Breast epithelium (tissue), 4 donors: ENCODE measurements at places on chromosomes 1 and 21. TPM values are rescaled to one million over a fixed set of nuclear protein-coding genes. Genes with fewer than 3 reads are reported as not detected.

CAPN8 gene
- 83.9 TPM for total RNA-seq

- no peak for DNase-seq
Measured at GRCh38 chr1:25430967-25431881, 527 bp downstream of the MACO1 start.

- DNase-seq: peak; percentile 50
Measured at GRCh38 chr1:1630191-1630964, 1.6 kb upstream of the MMP23B start.

SPRR1B gene
- not detected for total RNA-seq

GRCh38 chr1:210250665-210250997, 18.0 kb downstream of the SERTAD4 start:
- no peak for DNase-seq

- no peak for DNase-seq
Measured at GRCh38 chr21:19034041-19034440, 630.5 kb upstream of the TMPRSS15 start.

GRCh38 chr21:36910581-36911307, 55.7 kb downstream of the HLCS start:
- no peak for DNase-seq

SFN gene
- not detected for total RNA-seq

- DNase-seq: no peak
Measured at GRCh38 chr1:247077876-247078257, 744 bp downstream of the ZNF670 start.

- DNase-seq: no peak
Measured at GRCh38 chr1:35857830-35858229, 25.2 kb upstream of the AGO1 start.

- no peak for DNase-seq
Measured at GRCh38 chr1:59900640-59901039, 25.9 kb downstream of the CYP2J2 start.

DNA sequence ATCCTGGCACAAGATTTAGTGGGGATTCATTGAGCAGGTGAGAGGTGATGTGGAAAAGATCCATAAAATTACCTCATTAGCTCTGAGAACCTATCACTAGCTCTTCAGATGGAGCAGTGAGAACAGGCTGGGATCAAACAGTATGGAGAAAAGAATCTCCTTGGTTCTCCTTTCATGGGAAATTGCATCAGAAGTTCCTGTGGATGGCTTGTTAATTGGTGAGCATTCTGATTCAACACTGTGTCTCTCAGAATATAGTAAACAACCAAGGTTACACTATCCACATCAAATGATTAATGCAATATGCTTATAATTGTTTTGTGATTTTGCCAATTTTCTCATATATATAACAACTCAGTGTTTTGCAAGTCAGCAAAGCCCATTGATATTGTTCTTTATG, 8.3 kb upstream of the CD55 start:
- DNase-seq: no peak

- DNase-seq: no peak
Measured at GRCh38 chr1:36529769-36530260, 47.1 kb upstream of the CSF3R start.

- no peak for DNase-seq
Measured at GRCh38 chr1:67013573-67013972, 40.4 kb downstream of the SLC35D1 start.

DNA sequence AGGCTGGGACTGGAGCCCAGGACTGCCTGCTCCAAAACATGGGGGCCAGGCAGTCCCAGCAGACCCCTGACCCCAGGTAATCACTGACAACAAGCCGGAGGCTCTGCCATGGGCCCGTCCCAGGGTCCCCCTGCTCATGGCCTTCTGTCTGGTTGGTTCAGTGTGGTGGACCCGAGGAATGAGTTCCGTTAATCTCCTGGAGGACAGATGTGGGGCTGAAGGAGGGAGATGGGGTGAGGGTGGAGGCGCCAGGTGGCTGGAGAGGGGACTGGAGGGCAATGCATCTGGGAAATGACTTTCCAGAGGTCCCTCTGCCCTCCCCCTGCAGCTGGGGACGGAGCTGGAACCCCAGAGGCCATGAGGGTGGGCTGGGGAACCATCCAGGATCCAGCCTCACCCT, 103.2 kb downstream of the EBNA1BP2 start:
- no peak for DNase-seq

DNA sequence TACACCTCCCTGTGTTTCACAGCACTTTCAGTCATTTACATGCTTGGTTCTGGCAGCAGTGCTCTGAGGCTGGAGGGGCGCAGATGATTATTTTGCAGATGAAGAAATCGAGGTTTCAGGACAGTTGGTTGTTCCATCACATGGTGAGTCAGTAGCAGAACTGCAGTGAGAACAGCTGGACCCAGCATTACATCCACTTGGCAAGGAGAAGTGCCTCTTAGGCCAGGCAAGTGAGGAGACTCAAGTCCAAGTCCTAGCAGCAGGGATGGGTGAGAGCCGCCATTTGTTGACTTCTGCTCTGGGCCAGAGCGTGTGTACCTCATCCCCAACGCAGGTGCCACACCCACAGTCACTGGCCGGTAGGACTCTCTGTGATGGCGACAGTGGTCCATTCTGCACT, 26.8 kb upstream of the EPHA8 start:
- no peak for DNase-seq

DNA sequence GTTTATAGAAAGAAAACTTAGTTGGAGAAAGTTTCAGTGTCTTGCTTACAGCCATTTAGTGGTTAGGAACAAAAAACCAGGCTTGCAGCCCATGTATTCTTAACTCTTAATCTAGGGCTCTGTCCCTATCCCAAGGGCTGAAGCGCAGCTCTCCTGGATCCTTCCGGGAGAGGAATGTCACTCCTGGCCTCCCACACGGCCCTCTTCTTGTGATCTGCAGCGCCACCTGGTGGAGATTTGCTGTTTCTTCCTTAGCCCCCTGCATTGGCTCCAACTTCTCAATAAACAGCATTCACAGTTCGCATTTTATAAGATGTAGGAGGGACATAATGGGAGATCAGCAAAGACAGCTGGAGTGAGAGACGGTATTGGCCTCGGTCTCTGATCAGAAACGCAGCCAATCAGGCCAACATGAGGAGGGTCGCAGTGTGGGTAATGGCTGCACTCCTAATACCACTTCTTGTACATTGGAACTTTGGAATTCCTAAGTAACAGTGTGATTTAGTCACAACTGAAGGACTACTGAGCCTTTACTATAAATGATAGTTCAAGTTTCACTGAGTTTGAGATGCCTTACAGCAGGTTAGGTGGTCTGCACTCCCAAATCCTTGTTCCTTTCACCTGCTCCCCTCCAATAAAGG, 283.4 kb downstream of the ASTN1 start:
- peak; percentile 65 for DNase-seq

- no peak for DNase-seq
Measured at GRCh38 chr1:226279498-226279897, 29.5 kb downstream of the LIN9 start.

DNA sequence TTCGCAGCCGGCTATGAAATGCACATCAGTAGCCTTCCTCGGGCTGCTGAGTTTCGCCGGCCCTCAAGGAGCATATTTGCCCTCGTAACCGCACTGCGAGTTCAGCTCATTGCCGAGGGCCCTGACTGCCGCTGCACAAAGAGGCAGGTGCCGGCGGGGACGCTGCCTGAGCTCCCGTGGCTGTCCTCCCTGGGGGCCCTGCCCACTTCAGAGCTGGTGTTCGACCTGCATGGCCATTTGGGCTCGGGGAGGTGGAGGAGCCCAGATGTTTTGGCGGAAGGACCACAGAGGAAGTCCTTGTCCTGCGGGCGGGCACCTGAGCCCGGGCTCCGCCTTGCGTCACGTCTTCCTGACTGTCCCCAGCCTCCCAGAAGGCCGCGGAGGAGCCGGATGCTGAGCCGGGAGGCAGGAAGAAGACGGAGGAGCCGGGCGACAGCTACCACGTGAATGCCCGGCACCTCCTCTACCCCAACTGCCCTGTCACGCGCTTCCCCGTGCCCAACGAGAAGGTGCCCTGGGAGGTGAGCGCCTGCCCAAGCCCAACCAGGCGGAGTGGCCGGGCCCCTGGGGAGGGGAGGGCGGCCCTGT, 29.9 kb upstream of the LRRC3 start:
- DNase-seq: peak; percentile 51

DNA sequence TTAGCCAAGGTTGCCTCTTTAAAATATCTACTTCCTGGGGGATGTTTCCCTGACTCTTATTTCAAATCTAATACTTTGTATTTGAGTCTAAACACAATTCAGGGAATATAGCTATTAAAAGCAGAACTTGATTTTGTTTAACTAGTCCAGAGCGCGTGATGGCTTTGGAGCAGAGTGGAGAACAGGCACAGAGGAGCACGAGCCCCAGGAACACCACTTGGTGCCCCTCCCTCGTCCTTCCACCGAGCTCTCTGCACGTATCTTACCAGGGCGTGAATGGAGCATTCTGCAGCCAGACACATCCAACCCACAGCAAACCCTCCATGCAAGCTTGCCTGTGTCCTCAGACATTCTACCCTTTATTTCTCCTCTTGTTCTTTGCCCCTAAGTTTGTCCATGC, 14.1 kb downstream of the KIF26B start:
- DNase-seq: no peak

DNA sequence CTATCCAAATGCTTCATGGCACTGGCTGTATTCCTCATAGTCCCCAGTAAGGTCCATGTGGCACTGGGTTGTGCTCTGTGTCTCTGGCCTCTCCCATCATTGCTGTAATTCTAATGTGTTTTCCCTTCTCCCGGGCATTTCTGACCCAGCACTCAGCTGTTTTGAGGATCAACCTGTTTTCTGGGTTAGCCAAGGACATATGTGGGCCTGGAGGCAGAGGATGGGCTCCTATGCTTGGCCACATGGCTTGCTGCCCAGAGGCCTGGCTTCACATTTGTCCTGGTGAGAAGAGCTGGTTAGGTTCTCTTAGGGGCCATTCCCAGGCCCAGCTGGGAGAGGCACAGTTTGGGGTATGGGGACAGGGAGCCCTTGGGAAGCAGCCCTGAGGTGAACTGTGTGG, 103.1 kb downstream of the FAM78B start:
- no peak for DNase-seq

DNA sequence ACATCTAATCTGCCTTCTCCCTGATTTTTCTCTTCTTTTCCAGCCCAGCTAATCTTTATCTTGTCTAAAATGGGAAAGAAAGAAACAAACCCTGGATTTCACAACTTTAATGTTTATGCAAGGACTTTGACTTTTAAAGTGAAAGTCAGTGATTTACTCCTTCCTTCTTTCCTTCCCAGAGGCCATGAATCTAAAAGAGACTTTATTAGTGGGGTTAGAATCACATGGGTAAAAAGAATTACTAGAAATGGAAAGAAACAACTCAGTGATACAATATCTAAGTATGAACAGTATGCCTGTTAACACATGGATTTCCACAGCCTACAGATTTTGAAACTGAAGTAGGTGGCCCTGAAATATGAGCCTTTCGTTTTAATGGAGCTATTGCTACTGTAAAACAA, 59.8 kb upstream of the KCNK2 start:
- no peak for DNase-seq

DNA sequence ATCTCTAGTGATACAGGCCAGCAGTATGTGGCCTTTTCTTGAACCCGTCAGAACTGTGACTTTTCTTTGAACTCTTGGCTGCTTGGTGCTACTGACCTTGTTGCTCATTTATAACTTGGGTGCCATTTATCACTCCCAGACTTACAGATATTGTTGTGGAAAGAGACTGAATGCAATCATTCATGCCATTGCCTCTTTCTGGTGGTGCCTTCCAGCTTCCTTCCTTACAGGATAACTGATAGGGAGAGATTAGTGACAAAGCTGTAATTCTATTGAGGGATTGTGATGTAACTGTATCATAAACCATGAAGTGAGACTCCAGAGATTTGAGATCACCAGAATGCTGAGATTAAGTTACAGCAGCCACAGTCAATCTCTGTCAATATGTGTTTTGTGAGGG, 256.5 kb downstream of the USP25 start:
- DNase-seq: no peak

TEX38 gene
- not detected for total RNA-seq

DNA sequence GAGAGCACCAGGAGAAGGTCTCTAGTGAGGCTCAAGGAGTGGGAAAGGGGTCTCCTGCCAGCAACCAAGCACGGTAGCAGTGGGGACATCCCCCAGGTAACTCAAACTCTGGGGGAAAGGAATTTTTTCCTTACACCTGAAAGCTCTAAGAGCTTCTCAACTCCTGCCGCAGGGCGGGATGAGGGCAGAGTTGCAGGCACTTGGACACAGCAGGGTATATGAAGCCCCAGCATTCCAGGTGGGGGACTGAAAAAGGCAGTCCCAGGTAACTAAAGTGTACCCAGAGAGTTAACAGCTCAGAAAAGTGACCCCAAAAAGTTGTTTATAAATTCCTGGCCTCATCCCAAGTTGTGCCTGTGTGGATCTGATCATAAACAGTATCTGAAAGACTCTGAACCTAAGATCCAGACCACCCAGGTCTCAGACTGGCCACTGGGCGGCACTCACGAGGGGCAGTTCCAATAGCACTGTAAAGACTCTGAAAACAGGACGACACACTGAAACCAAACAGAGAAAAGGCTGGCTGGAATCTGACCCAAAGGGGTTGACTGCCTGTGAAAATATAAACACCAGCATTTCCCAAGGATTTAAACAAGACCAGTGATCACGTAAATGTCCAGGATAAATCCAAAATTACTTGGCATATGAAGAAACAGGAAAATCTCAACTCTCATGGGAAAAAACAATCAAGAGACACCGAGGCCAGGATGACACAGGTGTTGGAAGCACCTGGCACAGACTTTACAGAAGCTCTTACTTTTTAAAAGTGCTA, 47.5 kb downstream of the HSF2BP start:
- DNase-seq: peak; percentile 66

DNA sequence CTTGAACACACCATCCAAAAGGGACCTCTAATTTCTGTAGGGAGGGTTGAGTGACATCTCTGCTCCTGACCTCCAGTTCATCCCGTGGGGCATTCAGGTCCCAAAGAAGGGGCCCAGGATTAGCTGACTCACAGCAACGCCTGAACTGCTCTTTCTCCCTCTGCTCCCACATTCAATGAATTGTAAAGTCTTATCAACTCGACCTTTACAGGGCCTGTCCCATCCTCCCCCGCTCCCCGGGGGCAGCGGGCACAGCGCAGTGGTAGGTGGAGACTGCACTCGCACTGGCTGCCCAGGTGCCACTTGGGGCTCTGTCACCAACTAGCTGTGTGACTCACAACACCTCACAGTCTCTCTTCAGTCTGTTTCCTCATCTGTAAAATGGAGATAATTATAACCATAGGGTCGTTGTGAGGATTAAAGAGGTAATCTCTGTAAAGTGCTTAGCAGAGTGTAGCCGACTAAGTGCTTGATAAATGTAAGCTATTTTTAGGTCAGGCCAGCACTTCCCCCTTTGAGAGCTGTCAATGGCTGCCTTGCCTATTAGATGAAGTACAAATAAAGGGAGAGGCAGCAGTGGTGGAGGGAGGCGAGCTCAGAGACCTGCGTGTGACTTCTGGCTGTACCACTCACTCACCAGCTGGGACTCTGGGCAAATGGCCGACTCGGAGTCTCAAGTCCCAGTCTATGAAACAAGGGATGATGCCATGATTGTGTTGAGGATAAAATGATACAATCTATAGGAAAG, 637 bp upstream of the MYBPHL start:
- DNase-seq: no peak

NES gene
- total RNA-seq: 9.9 TPM

- no peak for DNase-seq
Measured at GRCh38 chr1:182890927-182891610, 51.9 kb downstream of the DHX9 start.
